ENCODE measurements at places on chromosomes 5 and 9. TPM values are rescaled to one million over a fixed set of nuclear protein-coding genes. Genes with fewer than 3 reads are reported as not detected.

- no peaks in the 10 kb centered on the region for H3K36me3 ChIP-seq
- DNase-seq, result peak; percentile 26
- H3K27ac ChIP-seq, result peak overlapping the region; percentile 79
- peaks cover 8% of the 10 kb centered on the region for H3K4me1 ChIP-seq
- H3K27me3 ChIP-seq, result no peaks in the 10 kb centered on the region
Observed at GRCh38 chr5:69007163-69007562, 86.7 kb upstream of the SLC30A5 start.

DNA sequence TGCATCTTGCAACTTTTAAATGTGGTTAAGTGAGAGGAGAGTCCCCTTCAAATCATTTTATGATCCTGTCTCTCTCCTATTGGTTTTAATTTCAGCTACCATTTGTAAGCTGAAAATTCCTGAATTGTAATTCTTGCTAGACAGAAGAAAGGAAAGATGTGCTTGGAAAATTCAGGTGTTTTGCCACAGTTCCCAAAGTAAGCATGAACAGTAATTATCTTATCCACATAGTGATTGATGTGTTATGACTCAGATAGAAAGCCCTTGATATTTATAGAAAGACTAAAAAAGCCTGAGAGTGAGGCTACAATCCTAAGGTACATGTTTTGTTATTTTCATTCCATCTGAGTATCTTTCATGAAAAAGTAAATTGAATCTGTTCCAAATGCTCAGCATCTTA is 492.5 kb downstream of the MAT2B start:
- H3K27ac ChIP-seq, result no peak overlapping the region
- H3K36me3 ChIP-seq, result no peaks in the 10 kb centered on the region
- no peaks in the 10 kb centered on the region for H3K4me1 ChIP-seq

DNA sequence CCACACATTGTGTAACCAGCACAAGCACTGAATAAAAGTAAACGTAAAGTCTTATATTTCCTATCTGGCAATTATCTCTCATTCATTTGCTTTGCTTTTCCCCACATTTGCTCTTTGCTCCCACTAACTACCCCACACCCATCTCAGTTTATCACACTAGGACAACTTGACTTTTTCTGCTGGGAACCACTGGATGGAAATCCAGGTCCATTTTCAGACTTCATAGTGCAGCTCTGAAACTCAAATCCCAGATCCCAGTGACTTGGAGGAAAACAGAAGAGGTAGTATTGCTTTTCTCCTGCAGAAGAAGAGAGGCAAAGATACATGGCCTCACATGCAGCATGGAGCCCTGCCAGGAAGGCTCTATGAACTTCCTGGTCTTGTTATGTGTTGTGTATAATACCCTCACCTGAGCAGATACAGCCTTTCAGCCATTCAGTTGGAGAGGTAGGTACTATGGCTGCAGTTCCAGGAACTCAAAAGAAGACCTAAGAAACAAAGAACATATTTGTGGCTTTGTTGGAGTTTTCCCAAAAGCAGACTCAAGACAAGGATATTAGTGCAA is 90.0 kb upstream of the NIPBL start:
- H3K27me3 ChIP-seq, result no peaks in the 10 kb centered on the region
- no peak overlapping the region for H3K27ac ChIP-seq

GRCh38 chr5:12147513-12147912 is 243.3 kb upstream of the CTNND2 start:
- no peak overlapping the region for H3K4me3 ChIP-seq
- H3K27me3 ChIP-seq, result no peaks in the 10 kb centered on the region
- H3K36me3 ChIP-seq, result no peaks in the 10 kb centered on the region
- no peak for DNase-seq

Gene HRH2
- not detected for total RNA-seq

DNA sequence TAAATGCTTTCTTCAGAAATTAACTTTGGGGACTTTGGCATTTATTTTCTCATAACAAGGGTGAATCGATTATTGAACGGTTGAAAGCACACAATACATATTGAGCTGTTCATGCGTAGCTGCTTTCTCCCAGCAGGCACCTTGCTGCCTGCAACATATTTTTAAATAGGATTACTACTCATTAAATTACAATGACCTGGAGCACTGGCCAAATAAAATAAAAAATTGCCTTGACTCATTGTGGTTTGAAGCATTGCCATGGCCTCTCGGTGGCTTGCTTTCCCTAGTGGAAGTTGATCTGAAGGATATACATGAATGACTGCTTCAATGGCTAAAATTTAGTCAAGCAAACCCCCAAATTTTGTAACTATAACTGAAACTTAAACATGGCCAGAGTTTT is 181.6 kb upstream of the NUDT12 start:
- H3K36me3 ChIP-seq, result no peaks in the 10 kb centered on the region
- no peaks in the 10 kb centered on the region for H3K27me3 ChIP-seq
- no peak for DNase-seq
- no peaks in the 10 kb centered on the region for H3K4me1 ChIP-seq
- no peak overlapping the region for H3K27ac ChIP-seq
- no peak overlapping the region for H3K4me3 ChIP-seq

- no peaks in the 10 kb centered on the region for H3K36me3 ChIP-seq
- no peak overlapping the region for H3K27ac ChIP-seq
- no peak for DNase-seq
Observed at GRCh38 chr9:16611983-16612382, 258.5 kb downstream of the BNC2 start.

Gene PLEKHG4B
- total RNA-seq, result under 0.01 TPM

DNA sequence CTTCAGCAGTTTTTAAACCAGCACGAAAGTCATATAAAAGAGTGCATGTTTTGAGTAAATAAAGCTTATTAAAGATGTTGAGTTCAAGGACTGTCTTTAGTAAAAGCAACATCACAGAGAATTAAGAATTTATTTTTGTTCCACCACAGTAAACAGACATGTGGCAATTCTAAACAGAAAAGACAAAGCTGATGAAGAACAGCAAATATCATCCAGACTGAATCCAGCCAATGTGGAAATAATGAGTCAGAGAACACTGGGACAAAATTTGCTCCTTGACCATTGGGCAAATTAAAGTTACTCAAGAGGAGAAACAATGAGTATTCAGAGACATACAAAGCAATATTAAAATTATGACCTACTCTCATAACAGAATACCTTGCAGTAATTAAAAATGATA is 28.8 kb downstream of the OR2K2 start:
- H3K4me1 ChIP-seq, result no peaks in the 10 kb centered on the region
- no peak overlapping the region for H3K27ac ChIP-seq
- H3K36me3 ChIP-seq, result no peaks in the 10 kb centered on the region
- no peaks in the 10 kb centered on the region for H3K27me3 ChIP-seq
- no peak for DNase-seq
- H3K4me3 ChIP-seq, result no peak overlapping the region

DNA sequence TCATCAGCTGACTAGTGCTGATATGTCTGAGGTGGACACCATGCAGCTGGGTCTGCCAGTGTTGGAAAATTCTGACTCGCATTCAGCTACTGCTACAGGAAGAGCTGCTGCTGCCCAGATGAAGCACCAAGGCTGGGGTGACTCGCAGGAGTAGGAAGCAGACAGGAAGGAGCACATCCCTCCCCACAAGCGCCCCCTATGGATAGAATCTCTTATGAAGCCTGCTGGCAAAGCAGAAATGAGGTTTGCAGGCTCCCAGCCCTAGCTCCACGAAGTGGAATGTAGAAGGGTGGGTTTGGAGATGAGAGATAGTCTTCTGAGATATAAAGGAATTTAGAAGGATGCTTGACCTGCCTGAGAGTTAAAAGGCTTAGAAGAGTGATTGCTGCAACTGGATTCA is 443.0 kb downstream of the ACTL7B start:
- no peak for DNase-seq
- no peaks in the 10 kb centered on the region for H3K36me3 ChIP-seq
- no peaks in the 10 kb centered on the region for H3K4me1 ChIP-seq
- no peak overlapping the region for H3K27ac ChIP-seq
- H3K27me3 ChIP-seq, result no peaks in the 10 kb centered on the region
- no peak overlapping the region for H3K4me3 ChIP-seq

DNA sequence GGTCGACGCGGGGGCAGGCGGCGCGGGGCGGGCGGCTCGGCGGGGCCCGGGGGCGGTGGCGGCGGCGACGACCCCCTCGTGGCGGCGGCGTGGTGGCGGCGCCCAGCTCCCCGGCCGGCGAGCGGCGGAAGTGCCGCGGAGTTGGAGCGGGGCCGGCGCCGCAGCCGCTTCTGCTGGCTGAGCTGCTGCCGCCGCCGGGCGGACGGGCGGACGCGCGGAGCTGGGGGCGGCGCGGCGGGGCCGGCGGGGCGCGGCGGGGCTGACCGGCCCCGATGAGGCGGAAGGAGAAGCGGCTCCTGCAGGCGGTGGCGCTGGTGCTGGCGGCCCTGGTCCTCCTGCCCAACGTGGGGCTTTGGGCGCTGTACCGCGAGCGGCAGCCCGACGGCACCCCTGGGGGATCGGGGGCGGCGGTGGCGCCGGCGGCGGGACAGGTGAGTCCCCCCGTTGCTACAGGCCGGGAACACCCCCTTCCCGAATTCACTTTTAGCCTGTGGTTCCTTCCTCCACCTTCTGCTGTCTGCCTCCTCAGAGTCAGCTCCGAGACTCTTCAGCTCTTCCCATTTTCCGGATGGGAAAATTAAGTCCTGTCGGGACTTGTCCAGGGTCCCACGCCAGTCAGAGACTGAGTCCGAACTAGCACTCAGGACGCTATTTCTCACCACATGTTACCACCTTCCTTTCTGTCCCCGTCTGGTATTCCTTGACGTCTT is at the start of gene GALNT10:
Gene GALNT10, plus strand, starts transcription at position 139 of the 710 bp plus-strand sequence. Its CDS starts 134 bp downstream, at position 273.
- peak; percentile 38 for DNase-seq
- peak within 1 kb of the TSS; percentile 92 for H3K4me3 ChIP-seq
- no peaks in the 10 kb centered on the region for H3K36me3 ChIP-seq
- no peaks in the 10 kb centered on the region for H3K27me3 ChIP-seq
- peak within 1 kb of the TSS; percentile 67 for H3K27ac ChIP-seq

DNA sequence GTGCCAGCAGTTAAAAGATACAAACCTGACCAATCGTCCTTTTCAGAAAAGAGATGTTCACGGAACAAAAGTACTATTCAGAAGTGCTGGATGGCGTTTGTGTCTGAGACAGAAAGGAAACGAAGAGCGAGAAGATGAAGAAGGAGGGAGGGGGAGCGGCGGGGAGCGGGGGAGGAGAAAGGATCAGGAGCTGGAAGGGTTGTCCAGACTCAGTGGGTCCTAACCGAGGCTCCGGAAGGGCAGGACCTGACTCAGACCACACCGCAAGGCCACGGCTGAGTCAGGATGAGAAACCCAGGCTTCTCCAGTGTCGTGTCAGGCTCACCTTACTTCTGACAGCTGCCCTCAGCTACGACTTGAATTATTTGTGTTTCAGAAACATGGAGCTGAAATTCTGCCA is 46.2 kb downstream of the PAX5 start:
- peaks cover 32% of the 10 kb centered on the region for H3K27me3 ChIP-seq
- H3K36me3 ChIP-seq, result no peaks in the 10 kb centered on the region
- no peak overlapping the region for H3K4me3 ChIP-seq

Gene MYMK
- total RNA-seq, result not detected

DNA sequence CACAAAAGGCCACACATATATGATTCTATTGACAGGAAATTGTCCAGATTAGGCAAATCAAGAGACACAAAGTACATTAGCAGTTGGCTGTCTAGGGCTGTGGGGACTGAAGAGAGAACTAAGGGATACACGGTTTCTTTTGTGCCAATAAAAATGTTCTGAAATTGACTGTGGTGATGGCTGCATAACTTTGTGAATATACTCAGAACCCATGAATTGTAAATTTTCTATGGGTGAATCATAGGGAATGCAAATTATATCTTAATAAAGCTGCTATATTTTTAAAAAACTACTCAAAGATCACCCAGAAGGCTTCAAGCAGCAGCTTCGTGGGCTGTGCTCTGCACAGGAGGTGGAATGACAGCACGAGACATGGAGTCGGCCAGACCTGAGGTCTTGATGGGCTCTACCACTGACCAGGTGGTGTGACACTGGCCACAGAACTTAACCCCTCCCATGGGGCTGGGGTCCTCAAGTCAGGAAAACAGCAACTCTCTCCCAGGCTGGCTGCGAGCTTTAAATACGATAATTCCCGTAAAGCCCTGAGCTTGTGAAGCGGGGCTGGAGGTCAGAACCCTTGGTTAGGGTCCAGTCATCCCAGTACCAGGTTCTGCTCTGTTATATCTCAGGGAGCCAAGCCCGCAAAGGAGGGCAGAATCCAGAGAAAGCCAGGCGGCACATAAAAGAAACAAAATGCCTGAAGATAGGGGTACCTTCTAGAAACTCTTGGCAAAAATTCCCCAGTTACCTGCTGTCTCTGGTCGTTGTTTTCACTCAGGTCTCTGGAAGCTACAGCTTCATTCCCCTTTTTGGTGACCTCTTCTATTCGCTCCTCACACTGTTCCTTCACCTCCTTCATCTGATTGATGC is 59.1 kb downstream of the GOLM1 start:
- no peaks in the 10 kb centered on the region for H3K36me3 ChIP-seq
- H3K27ac ChIP-seq, result peak overlapping the region; percentile 71
- DNase-seq, result no peak

DNA sequence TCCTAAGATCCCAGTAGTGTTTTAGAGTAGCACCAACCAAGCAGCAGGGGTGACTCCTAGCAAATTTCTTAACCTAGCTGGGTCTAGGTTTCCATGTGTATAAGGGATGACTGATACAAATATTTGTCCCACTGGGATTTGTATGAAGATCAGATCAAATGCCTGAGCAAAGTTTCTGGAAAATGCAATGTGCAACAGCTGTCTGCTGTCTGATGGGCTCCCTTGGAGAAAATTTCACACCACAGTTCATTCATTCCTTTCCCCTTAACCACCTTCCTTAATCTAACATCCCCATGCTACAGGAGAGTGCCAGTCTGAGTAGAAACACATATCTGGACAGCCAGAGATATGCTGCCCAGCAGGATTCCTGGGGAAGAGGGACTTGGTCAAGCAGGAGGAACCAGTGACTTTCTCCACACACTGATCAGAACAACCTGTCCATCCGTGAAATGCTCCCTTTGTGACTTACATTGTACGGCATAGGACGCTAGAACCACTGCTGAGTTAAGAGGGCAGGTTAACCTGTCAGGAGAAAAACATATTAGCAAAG is 53.3 kb downstream of the PTPN3 start:
- H3K27me3 ChIP-seq, result no peaks in the 10 kb centered on the region
- H3K36me3 ChIP-seq, result no peaks in the 10 kb centered on the region
- no peaks in the 10 kb centered on the region for H3K4me1 ChIP-seq

Gene ARL10
- 4.1 TPM for total RNA-seq

- H3K36me3 ChIP-seq, result no peaks in the 10 kb centered on the region
- no peak for DNase-seq
- H3K27me3 ChIP-seq, result no peaks in the 10 kb centered on the region
- H3K4me3 ChIP-seq, result no peak overlapping the region
- H3K4me1 ChIP-seq, result no peaks in the 10 kb centered on the region
Observed at GRCh38 chr9:32523910-32524309, 2.1 kb downstream of the RIGI start.

GRCh38 chr5:26903469-26903868 is 134.9 kb downstream of the CDH9 start:
- no peak for DNase-seq
- H3K36me3 ChIP-seq, result no peaks in the 10 kb centered on the region
- H3K27ac ChIP-seq, result no peak overlapping the region

Gene IL4
- total RNA-seq, result not detected

GRCh38 chr5:1461396-1461795 is 16.2 kb upstream of the SLC6A3 start:
- H3K4me1 ChIP-seq, result no peaks in the 10 kb centered on the region
- H3K4me3 ChIP-seq, result no peak overlapping the region
- H3K27ac ChIP-seq, result no peak overlapping the region

Gene PCDHB13
- 9.9 TPM for total RNA-seq

Gene PCDHA13
- total RNA-seq, result 2.1 TPM
